ENCODE measurements at places on chromosomes 2 and 18. TPM values are rescaled to one million over a fixed set of nuclear protein-coding genes. Genes with fewer than 3 reads are reported as not detected.

Gene ANO7
- 0.59 TPM for total RNA-seq

Gene CHN1
- total RNA-seq, result 17.3 TPM

Gene DTNA
- 58.3 TPM for total RNA-seq

Gene PLEKHB2
- total RNA-seq, result 68.4 TPM

GRCh38 chr2:109406301-109406700 is 207.5 kb downstream of the SEPTIN10 start:
- no peak overlapping the region for H3K4me3 ChIP-seq
- H3K4me1 ChIP-seq, result peaks cover 12% of the 10 kb centered on the region
- H3K27me3 ChIP-seq, result no peaks in the 10 kb centered on the region
- DNase-seq, result no peak
- no peak overlapping the region for H3K27ac ChIP-seq

GRCh38 chr18:6146307-6146661 is 251.0 kb upstream of the TMEM200C start:
- H3K4me3 ChIP-seq, result no peak overlapping the region
- H3K4me1 ChIP-seq, result no peaks in the 10 kb centered on the region
- H3K27me3 ChIP-seq, result no peaks in the 10 kb centered on the region
- no peaks in the 10 kb centered on the region for H3K36me3 ChIP-seq
- DNase-seq, result no peak

GRCh38 chr2:20539133-20539719 is 92.4 kb downstream of the RHOB start:
- H3K4me3 ChIP-seq, result no peak overlapping the region
- peak overlapping the region; percentile 40 for H3K27ac ChIP-seq
- H3K4me1 ChIP-seq, result peaks cover 13% of the 10 kb centered on the region
- no peaks in the 10 kb centered on the region for H3K27me3 ChIP-seq

GRCh38 chr2:112182581-112183034 is 44.4 kb downstream of the FBLN7 start:
- H3K36me3 ChIP-seq, result no peaks in the 10 kb centered on the region
- no peak overlapping the region for H3K4me3 ChIP-seq
- H3K27ac ChIP-seq, result no peak overlapping the region
- no peak for DNase-seq

- H3K36me3 ChIP-seq, result no peaks in the 10 kb centered on the region
- H3K4me3 ChIP-seq, result no peak overlapping the region
- no peaks in the 10 kb centered on the region for H3K27me3 ChIP-seq
- peaks cover 9% of the 10 kb centered on the region for H3K4me1 ChIP-seq
Measured at GRCh38 chr2:21627938-21628337, 504.2 kb downstream of the TDRD15 start.

GRCh38 chr2:151869291-151869690 is 41.1 kb upstream of the ARL5A start:
- no peak overlapping the region for H3K27ac ChIP-seq
- H3K36me3 ChIP-seq, result no peaks in the 10 kb centered on the region
- no peak for DNase-seq
- H3K4me1 ChIP-seq, result no peaks in the 10 kb centered on the region

- DNase-seq, result no peak
- H3K4me3 ChIP-seq, result no peak overlapping the region
- no peak overlapping the region for H3K27ac ChIP-seq
- H3K36me3 ChIP-seq, result no peaks in the 10 kb centered on the region
Measured at GRCh38 chr2:118622913-118623312, 224.5 kb downstream of the EN1 start.

DNA sequence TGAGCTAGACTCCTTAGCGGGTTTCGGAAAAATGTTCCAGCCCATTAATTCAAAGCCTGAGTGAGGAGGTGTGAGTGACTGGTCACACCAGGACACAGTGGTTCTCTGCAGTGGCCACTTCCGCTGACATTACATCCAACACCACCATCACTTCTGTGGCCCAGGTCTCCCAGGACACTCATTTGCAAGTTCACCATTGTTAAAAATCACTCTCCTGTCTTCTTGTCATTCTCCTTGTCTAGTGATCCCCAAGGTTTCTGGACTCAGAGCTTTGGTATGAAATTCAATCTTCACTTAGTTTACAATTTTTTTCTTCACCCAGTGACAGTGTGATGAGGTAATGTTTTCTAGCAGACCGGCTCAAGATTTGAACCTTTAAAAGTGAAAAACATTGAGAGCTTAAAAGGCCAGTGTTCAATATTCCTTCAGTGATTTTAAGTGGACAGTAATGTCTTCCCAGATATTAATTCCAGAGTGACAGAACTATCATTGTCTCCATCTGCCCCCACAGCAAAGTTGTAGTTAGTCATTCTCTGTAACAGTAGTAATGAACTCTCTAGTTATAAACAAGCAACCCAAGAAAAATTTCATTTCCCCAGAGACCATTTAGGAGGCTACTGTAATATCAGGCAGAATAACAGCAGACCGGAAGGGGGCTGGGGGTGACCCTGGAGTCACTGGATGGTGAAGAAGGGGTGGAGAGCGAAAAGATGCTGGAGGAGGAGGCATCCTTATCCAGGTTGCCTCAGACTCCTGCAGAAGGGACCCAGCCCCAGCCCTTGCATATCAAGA is 164.9 kb downstream of the GFPT1 start:
- no peaks in the 10 kb centered on the region for H3K27me3 ChIP-seq
- no peak for DNase-seq
- no peaks in the 10 kb centered on the region for H3K36me3 ChIP-seq
- no peak overlapping the region for H3K27ac ChIP-seq

Data from tibial nerve (tissue), 4 donors.